Right renal cortex interstitium (tissue), 3 donors: ENCODE measurements at places on chromosomes 3 and 15.
A peak's percentile ranks its signal among the peaks of the same experiment; 100 is the strongest.

GRCh38 chr3:51928438-51928837 is 13.3 kb downstream of the RRP9 start:
- no peak for DNase-seq

DNA sequence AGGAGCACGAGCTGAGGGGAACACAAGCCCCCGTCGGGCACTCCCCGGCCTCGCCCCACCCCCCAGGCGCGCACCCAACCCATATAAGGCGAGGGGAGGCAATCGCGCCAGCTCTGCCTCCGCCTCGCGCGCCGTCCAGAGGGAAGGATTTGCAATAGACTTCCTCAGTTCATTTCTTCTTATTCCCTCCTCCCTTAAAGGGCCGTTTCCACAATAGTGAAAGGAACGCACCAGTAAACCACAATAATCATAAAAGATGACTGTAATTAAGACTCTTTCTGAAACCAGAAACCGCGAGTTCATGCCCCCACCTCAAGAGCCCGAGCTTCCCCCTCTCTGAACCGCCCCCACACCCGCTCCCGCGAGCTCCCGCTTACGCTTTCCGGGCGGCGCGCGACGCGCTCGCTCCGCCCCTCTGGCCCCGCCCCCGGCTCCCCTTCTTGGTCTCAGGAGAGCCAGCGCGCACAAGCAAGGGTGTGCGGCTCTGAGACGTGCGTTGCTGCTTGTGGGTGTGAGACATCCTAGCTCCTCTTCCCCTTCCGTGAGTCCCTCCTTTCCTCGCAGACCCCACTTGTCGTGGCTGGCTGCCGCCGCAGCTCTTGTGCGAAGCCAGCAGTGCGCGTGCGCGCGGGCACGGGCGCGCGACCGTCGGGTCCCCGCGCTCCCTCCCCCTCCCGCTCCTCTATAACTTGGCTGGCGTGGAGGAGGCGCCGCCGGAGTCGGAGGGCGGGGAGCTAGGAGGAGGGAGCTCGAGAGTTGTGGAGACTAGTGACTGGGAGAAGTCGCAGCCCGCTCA is at the start of gene DIPK2A:
Gene DIPK2A, plus strand, starts transcription at position 465 of the 796 bp plus-strand sequence. CDS start 510 bp downstream, outside the sequence.
- DNase-seq, result peak; percentile 90

- DNase-seq, result no peak
Measured at GRCh38 chr15:94370206-94370935, 139.0 kb downstream of the MCTP2 start.

GRCh38 chr15:90029024-90029423 is 27.9 kb downstream of the ZNF710 start:
- DNase-seq, result no peak

- no peak for DNase-seq
Measured at GRCh38 chr3:14562121-14562890, 22.2 kb upstream of the GRIP2 start.

GRCh38 chr3:24351779-24352469 is 142.7 kb downstream of the THRB start:
- DNase-seq, result no peak

- DNase-seq, result peak; percentile 61
Measured at GRCh38 chr3:5122030-5122740, at the start of gene ARL8B. ARL8B (plus strand) TSS chr3:5122292; CDS start chr3:5122466, 174 bp downstream.

GRCh38 chr3:9918261-9919038 is 1.6 kb downstream of the IL17RC start:
- DNase-seq, result no peak

DNA sequence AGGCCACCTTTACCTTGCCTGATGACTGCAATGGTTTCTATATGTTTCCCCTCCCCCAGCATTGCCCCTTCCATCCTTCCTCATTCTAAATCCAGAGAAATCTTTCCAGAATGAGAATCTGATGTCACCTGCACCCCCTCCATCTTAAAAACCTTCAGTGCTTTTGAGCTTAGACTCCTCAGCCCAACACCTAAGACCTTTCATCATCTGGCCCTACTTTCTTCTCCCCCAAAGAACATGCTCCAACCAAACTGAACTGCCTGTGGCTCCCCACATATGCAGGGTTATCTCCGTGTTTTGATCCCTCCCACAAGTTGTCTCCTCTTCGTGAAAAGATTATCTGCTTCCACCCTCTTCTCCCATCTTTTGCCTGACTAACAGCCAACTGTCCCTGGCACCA is 27.3 kb downstream of the RFTN1 start:
- DNase-seq, result no peak

GRCh38 chr3:117962750-117963149 is 1071.9 kb downstream of the IGSF11 start:
- DNase-seq, result no peak

DNA sequence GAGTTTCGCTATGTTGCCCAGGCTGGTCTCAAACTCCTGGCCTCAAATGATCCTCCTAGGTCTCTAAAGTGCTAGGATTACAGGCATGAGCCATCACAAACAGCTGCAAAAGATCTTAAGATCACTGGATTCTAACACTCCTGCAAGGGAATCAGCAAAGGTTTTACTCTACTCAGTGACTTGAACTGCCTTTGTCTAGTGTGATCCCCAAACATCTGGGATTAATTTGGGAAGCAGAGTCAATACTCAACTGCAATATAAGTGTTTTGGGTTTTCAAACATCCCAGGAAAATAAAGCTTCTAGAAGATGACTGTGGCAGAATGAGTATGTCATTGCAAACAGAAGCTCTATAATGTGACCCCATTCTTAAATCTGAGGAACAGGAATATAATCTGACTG is 7.2 kb downstream of the SPG21 start:
- DNase-seq, result no peak

- no peak for DNase-seq
Measured at GRCh38 chr3:98733053-98733811, 29.9 kb upstream of the ST3GAL6 start.

GRCh38 chr3:65033576-65033975 is 345.8 kb upstream of the ADAMTS9 start:
- no peak for DNase-seq

DNA sequence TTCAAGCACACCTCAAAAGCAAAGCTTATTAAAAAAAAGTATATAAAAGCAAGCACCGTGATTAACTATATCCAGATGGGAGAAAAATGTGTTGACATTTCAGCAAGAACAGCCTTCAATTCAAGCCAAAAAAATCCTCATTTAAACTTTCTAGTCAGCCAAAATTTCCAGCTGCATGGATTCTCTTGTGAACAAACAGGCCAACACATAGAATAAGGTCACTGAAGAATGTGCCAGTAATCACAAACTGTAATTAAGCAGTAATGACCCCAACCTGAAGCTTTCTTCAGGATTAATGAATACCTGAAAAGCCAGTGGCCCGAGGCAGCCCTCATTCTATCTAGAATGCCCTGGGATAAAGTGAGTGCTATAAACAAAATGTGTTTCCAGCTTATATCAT is 130.7 kb upstream of the KCNMB2 start:
- DNase-seq, result no peak

GRCh38 chr3:8662594-8662993 is 18.0 kb upstream of the SSUH2 start:
- no peak for DNase-seq

GRCh38 chr3:76352511-76353284 is 567.3 kb upstream of the ZNF717 start:
- DNase-seq, result no peak

GRCh38 chr15:94317211-94317610 is 85.8 kb downstream of the MCTP2 start:
- no peak for DNase-seq

DNA sequence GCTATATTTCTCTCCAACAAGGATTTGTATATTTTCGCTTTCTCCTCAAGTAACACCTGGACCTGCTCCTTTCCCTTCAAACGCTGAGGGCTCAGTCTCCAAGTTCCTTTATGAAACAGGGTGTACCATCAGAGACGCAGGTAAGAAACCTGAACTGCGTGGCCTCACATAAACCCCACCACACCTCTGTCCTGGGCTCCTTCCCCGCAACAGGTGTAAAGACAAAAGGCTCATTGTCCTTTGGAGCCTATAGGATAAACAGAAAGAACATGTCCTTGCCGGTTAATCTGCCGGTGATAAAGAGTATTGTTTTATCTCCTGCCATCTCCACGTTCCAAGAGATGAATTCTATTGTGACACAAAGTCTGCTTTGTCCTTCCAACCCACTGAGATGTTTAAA is 111.8 kb upstream of the ADAMTS9 start:
- no peak for DNase-seq

DNA sequence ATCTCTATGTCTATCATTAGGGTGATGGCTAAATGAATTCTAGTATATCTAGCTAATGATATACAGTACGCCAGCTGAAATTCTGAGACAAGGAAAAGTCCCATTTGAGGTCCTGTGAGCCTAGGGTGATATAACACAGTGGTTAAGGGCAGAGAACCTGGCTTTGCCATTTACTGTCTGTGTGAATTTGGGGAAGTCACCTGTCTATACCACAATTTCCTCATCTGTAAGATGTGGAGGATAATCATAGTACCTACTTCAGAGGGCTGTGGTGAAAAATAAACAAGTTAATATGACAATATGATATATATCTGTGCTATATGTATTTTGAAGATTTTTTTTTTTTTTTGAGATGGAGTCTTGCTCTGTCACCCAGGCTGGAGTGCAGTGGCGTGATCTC is 9.8 kb upstream of the ANKDD1A start:
- DNase-seq, result no peak
